ENCODE measurements at places on chromosomes 1 and 21.

GRCh38 chr1:81681114-81681513, 119.6 kb upstream of the ADGRL2 start:
- DNase-seq: no peak

- DNase-seq: no peak
Measured at GRCh38 chr21:34715518-34715917, 46.7 kb downstream of the CLIC6 start.

GRCh38 chr1:15123270-15123669, 30.3 kb upstream of the TMEM51 start:
- no peak for DNase-seq

- DNase-seq: no peak
Measured at GRCh38 chr1:85360730-85361493, 84.5 kb upstream of the BCL10 start.

DNA sequence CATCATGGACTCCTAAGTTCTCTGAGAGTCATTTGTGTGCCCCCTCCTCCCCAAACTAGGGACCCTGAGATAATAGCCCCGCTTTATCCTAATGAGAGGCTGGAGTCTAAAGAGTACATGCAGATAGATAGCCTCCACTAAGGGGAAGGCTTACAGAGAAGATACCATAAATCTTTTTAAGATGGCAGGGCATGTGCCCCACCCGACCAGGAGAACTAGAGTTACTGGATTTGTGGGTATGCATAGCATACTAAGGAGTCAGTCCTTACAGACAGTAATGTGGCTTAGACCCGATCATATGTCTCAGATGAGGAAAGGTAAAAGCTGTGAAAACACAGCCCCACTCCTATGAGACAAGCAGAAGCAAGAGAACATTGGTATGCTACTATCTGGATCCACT, 25.7 kb upstream of the PKN2 start:
- no peak for DNase-seq

- no peak for DNase-seq
Measured at GRCh38 chr1:159917533-159918351, 7.6 kb downstream of the TAGLN2 start.

DNA sequence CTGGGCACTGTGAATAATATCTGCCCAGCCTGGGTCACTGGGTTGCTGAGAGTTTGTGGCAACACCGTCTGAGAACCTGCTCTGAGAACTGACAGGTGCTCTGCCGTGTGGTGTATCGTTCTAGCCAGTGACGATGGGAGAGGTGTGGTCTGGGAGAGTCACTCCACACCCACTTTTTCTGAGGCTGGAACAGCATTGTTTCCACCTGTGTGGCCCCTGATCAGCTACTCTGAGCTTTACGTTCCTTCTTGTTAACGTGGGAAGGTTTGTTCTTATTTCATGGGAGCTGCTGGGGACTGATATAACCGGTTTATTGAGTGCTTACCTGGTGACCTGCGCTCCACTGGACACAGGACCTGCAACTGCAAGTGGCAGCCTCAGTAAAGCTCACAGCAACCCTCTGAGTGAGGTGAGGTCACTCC, 34.8 kb upstream of the TENT5C start:
- no peak for DNase-seq

- DNase-seq: no peak
Measured at GRCh38 chr1:203265541-203265940, 36.1 kb upstream of the CHIT1 start.

GRCh38 chr1:162233066-162233465, 143.6 kb downstream of the SPATA46 start:
- no peak for DNase-seq

DNA sequence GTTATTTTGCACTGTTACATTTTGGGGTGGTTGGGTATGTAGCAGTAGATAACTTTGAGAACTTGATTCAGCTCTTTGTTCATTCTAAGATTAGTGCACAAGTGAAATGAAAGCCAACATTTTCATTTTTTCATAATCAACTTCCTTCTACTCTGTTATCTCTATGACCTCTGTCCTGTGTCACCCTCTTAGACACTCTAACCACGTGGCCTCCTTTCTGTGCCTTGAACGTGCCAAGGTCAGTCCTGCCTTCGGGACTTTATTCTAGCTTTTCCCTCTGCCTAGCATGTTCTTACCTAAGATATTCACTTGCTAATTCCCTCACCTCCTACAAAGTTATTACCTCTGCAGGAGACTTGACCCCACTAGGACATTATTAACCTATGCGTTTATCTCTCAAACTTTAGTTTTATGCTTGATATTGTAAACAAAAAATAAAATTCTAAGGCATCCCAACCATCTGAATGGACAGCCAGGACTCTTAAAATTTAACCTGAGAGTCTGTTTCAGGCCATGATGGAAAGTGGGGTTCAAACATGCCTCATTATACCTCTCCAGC, 19.2 kb upstream of the EDEM3 start:
- DNase-seq: no peak

DNA sequence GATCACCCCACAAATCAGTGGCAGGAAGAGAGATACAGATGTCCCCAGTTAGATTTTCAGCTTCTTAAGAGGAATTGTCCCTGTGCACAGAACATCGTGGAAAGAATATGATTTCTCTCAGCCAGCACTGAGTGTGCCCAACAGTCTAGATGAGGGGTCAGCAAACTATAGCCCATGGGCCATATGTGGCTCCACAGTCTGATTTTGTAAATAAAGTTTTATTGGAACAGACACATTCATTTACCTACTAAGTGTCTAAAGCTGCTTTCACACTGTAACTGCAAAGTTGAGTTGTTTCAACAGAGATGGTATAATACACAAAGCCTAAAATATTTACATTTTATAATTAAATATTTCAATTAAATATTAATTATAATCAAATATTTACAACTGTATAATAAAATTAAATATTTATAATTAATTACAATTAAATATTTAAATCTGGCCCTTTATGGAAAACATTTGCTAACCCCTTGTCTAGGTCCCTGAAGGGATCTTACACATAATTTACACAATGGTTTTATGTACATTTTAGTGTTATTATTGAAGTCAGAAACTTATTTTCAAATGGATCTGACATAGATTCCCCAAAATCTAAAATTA, 407.6 kb downstream of the PTPRU start:
- no peak for DNase-seq

DNA sequence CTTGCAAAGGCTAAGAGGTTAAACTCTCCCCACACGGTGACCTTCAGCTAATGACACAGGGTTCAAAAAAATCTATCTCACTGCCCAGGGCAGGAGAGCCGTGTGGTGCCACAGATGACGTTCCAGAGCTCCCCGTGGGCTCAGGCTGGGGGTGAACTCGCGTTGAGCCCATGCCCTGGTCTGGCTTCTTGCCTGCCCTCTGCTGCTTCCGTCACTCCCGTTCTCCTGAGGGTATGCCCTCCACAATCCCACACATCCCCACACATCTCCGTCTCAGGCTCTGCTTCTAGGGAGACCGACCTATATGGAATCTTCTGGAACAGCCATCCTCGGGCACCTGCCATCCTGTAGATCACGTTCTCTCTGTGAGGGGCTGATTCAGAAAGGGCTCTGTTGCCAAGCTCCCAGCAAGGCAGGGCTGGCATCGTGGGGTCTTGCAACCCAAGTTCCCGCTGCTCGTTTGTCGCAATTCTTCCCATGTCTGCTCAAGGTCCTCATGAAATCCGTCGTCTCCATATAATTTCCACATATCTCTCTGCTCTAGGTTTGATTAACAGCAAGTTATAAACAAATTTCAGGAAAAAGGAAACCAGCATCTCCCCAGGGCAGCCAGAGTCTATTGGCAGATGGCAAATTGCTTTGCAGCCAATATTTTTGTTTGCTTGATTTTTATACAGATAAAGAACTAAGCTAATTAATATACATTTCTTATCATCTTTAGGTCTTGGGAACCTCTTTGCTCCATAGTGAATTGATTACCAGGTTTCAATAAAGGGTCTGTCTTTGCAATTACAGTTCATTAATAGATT, 278.2 kb downstream of the PTPRU start:
- no peak for DNase-seq

- DNase-seq: no peak
Measured at GRCh38 chr1:14599183-14599791, 802 bp downstream of the KAZN start.

- DNase-seq: no peak
Measured at GRCh38 chr21:25967181-25967900, 203.2 kb downstream of the APP start.

GRCh38 chr1:171644805-171645483, 7.5 kb downstream of the MYOC start:
- DNase-seq: peak; percentile 76

- no peak for DNase-seq
Measured at GRCh38 chr1:228005511-228006033, 1.2 kb upstream of the WNT3A start.

GRCh38 chr1:184958554-184959353, 15.6 kb downstream of the NIBAN1 start:
- DNase-seq: no peak

Measured in COLO829 (cell line).